ENCODE measurements at places on chromosomes 7 and 10.

GRCh38 chr7:16921644-16922257, 40.0 kb upstream of the AGR3 start:
- DNase-seq: peak; percentile 30

- DNase-seq: peak; percentile 91
These were observed 61.0 kb downstream of the NRP1 start for GRCh38 chr10:33273295-33274002.

DNA sequence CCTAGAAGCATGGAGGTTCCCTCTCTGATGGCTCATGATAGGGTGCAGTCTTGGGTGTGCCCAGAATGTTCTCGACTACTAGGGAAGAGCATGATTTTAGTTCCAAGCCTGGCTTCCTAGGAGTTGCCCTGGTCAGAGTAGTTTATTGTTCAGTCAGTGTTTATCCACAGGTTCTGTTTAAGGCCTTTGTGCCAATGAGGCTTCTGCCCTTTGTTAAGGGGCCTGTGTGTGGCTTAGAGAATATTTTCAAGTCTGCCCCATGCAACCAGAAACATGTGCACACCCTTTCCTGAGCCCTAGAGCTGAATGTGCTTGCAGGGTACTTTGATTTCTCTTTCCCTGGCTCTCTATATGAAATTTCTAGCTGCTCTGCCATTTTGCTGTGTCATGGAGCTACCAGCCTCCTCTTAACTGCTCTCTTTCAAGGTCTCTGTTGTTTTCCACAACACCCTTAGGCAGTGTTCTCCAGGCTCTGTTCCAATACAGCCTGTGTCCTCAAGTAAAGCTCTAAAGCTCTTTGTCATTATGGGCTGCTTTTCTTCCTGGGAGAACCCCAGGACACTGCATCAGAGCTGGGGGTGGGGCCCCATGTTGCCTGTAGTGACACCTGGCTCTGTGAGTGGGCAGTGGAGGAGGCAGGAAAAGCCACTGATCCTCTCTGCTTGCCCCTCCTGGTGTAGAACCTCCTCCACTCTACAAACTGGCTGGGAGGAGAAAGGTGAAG, 34.1 kb upstream of the TSPAN33 start:
- DNase-seq: peak; percentile 9

DNA sequence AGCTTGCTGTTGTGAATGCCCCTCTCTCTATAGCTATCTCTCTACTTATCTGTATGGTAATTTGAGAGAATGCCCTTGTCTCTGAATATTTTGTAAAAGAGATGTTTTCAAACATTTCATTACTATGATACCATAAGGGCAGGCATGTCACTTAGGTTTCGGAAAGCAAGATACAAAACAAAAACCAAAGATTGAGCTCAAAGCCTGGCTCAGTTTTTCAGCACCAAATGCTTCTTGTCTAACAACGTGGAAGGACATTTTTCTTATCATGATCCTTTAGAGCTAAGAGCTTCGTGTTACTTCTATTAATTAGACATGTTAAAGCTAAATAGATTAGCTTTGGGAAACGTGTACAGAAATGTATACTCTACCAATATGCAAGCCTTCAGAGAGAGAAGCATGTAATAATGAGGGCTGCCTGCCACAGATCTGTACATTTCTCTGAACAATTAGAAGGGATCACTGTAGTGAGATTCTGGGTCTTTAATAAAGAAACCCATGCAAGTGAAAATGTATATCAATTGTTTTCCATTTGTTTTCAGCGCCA, 148.9 kb downstream of the ARID5B start:
- peak; percentile 46 for DNase-seq

- no peak for DNase-seq
These were observed 108.5 kb downstream of the HBP1 start for GRCh38 chr7:107277331-107277730.

DNA sequence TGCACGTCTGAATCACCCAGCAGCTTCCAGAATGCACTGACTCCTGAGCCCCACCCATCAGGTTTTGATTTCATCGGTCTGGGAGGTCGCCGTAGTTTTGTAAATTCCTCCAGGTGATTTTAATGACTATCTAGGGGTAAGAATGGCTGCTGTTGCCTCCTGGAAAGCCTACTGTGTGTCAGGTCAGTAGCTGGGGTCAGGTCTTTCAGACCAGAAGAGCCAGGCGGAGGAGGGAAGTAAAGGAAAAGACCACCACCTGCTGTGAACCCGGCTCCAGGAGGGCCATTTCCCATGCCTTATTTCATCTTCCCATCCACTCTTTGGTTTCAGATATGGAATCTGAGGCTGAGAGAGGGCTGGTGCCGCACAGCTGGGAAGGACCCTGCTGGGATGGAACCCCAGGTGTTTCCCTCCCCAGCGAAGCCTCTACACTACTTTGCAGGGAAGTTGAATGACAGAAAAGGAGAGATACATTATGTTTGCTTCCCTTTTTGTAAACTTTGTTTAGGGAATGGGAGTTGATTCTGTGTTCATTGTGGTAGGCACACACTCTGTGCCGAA, 19.8 kb downstream of the ADAMTS14 start:
- no peak for DNase-seq

- peak; percentile 53 for DNase-seq
These were observed 340.9 kb downstream of the LRMDA start for GRCh38 chr10:75772153-75772887.

GRCh38 chr10:21518149-21518640, 7.3 kb downstream of the SKIDA1 start:
- peak; percentile 65 for DNase-seq

DNA sequence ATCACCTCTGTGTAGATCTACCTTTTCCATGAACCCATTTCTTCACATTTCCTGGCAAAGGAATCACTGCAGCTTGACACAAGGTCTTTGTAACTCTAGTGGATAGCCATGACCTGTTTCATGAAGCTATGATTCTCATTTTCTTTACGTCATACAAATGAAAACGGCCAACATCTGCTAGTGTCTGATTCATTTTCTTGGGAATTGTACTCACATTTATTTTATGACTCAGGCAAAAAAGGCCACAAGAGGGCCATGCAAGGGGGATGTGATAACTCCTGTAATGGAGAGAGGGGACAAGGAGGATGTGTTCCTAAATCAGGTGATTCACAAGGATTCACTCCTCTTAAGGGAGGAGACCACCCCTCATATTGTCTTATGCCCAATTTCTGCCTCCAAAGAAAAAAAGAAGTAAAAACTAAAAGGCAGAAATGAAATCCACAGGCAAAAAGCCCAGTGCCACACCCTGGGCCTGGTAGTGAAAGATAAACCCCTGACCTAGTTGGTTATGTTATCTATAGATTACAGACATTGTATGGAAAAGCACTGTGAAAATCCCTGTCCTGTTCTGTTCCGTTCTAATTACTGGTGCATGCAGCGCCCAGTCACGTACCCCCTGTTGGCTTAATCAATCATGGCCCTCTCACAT, 249.9 kb downstream of the IPMK start:
- peak; percentile 91 for DNase-seq

DNA sequence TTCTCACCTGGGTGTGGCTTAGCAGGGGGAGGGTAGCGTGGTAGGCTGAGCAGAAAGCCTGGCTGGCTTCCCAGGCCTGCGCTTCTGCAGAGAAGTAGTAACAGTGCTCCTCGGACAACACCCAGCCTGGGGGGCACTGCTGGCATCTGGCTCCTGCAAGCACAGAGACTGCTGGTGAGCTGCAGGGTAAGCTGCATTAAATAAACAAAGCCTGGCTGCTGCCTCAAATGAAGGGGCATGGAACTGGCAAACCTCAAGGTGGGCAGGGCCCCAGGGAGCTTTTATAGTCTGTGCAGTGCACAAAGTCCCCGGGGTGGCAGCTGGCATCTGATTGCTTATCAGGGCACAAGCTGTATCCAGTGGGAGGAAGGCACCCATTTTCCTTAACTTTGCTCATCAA, 3.9 kb downstream of the KLRG2 start:
- DNase-seq: no peak

GRCh38 chr10:58275261-58275660, 6.3 kb downstream of the CISD1 start:
- no peak for DNase-seq

- no peak for DNase-seq
These were observed 157.0 kb downstream of the PTPN20 start for GRCh38 chr10:47067949-47068940.

DNA sequence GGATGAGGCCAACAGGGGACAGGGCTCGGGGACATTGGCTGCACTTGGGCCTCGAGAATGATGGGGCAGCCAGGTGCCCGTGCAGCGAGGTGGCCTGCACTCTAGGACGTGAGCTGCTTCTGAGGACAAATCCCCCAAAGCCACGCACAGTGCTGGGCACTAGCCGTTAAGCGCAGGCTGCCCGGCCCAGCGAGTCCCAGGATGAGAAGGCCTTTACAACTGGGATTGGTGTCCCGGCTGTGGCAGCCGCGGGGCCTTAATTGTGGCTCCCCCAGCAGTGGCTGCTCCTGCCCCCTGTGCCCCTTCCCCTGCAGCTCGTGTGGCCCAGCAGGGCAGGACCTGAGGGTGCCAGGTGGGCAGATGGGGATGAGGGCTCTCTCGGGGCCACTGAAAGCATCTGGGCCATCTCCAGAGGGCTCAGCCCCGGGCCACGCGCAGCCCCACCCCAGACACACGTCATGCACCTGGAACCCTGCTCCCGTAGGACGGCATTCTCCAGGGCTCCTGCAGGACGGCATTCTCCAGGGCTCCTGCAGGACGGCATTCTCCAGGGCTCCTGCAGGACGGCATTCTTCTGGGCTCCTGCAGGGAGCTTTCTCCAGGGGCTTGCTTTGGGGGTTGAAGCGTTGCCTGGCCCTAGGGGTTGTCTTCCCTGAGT, 6.6 kb downstream of the PWWP2B start:
- no peak for DNase-seq

GRCh38 chr7:158366346-158366745, 221.3 kb downstream of the PTPRN2 start:
- no peak for DNase-seq

DNA sequence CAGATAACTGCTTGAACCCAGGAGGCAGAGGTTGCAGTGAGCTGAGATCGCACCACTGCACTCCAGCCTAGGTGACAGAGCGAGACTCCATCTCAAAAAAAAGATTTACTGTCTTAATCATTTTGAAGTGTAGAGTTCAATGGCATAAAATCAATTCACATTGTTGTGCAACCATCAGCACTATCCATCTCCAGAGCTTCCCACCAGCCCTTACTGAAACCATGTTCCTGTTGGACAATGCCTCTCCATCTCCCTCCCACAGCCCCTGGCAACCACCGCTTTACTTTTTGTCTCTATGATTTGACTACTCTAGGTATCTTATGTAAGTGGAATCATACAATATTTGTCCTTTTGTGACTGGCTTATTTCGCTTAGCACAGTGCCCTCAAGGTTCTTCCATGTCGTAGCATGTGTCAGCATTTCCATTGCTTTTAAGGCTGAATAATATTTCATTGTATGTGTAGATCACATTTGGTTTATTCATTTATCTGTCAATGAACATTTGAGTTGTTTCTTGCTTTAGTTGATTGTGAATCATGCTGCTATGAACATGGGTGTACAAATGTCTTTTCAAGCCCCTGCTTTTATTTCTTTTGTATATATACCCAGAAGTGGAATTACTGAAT, 33.1 kb downstream of the NACAD start:
- no peak for DNase-seq

- peak; percentile 94 for DNase-seq
These were observed 13.0 kb upstream of the DLG5 start for GRCh38 chr10:77939561-77940001.

DNA sequence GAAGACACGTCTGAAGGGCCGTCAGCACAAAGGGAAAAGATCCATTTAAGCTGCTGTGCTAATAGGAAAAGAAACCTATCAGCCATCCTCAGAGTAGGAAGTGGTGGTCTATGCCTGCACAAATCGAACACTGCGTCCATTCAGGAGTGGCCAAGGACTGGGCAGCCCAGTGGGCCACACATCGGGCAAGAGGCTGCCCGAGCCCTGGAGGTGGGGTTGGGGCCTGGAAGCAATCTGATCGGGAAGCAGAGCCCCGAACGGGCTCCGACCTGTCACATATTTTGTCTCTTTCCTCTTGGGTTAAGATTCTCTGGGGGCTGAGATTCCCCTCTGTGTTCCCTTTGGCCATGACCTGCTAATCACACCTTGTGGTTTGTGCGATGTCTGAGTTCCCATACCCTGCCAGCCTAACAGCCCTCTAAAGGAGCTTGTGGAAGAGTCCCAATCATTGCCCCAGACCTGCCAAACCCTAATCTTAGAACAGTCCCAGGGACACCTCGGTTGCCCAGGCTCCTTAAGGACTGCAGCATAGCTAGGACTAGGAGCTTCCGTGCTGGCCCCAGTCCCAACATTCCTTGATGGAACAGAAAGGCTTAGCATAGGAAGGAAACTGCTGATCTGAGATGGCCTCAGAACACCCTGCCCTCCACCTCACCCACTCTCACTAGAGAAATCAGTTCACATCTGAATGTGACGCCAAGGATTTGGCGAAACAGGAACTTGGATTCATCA, 77.9 kb upstream of the SAMD8 start:
- no peak for DNase-seq

- DNase-seq: no peak
These were observed 26.0 kb downstream of the SDK1 start for GRCh38 chr7:3327099-3327498.

- DNase-seq: no peak
These were observed 189.2 kb downstream of the ZEB1 start for GRCh38 chr10:31508234-31508633.

DNA sequence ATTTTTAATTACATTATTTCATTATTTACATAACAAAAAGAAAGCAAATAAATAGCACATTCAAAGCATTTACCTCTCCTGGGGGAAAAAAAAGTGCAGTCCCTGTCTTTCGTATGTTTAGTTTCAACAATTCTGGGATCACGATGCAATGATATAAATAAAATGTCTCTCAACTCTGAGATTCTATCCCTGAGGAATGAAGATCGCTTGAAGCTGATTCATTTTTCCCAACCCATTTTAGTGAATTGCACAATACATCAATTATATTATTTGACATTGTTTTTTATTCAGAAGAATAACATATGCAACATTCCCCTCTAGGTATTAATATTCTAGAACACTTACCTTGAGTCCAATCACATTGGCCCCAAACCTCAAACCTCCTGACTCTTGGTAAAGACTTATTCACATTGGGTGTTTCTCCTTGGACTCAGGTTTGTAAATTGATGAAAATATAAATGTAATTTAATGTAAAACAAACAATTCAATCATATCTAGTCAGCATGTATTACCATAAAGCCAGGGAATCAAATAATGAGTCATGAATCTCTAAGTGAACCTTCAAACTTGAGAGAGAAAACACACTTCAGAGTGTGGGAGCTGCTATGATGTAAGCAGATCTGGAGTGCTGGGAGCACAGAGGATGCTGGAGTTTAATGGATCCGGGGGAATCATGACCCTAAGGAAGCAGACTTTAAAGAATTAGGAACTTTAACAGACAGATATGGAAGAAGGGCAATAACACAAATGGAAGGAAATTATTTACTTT, 5.3 kb upstream of the SCIN start:
- peak; percentile 23 for DNase-seq
